ENCODE measurements at places on chromosomes 6 and 20.

GRCh38 chr20:34693414-34693813 is 10.7 kb upstream of the TP53INP2 start:
- no peak for DNase-seq

GRCh38 chr6:26454631-26455030 is 3.1 kb upstream of the BTN2A1 start:
- DNase-seq: no peak

DNA sequence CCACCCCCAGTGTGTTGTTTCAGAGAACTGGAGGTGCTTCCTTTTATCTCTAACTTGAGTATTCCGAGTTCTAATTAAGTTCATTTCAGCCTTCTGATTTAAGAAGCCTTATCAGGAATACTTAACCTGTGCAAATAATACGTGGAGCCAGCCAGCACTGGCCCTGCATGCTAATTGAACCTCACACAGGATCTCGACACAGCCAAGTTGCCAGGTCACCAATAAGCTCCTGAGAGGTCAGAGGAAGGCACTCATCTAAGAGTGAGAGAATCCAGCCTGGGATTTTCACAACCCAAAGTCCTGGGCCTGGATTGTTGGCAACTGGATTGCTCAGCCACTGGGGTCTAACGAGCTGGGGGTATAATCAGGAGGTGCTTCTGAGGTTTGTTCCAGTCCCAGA is 157.7 kb upstream of the LRFN2 start:
- DNase-seq: no peak

GRCh38 chr6:41626917-41627316 is 11.4 kb upstream of the MDFI start:
- no peak for DNase-seq

- DNase-seq: no peak
These were observed 6.0 kb downstream of the PPIL6 start for GRCh38 chr6:109434456-109434855.

- DNase-seq: no peak
These were observed 285.2 kb downstream of the UST start for GRCh38 chr6:149031859-149032598.

DNA sequence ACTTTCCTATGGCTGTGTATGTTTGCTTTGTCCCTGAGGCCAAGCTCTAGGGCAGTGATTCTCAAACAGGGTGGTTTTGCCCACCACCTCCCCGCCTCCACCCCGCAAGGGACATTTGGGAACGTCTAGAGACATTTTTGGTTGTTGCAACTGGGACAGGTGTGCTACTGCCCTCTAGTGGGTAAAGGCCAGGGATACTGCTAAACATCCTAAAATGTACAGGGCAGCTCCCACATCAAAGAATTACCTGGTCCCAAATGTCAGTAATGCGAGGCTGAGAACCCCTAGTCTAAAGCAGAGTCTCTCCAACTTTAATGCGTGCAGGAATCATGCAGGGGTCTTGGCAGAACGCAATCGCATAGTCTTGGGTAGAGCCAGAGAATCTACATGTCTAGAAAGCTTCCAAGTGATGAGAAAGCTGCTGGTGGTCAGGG is 5.1 kb downstream of the KCNS1 start:
- DNase-seq: no peak

DNA sequence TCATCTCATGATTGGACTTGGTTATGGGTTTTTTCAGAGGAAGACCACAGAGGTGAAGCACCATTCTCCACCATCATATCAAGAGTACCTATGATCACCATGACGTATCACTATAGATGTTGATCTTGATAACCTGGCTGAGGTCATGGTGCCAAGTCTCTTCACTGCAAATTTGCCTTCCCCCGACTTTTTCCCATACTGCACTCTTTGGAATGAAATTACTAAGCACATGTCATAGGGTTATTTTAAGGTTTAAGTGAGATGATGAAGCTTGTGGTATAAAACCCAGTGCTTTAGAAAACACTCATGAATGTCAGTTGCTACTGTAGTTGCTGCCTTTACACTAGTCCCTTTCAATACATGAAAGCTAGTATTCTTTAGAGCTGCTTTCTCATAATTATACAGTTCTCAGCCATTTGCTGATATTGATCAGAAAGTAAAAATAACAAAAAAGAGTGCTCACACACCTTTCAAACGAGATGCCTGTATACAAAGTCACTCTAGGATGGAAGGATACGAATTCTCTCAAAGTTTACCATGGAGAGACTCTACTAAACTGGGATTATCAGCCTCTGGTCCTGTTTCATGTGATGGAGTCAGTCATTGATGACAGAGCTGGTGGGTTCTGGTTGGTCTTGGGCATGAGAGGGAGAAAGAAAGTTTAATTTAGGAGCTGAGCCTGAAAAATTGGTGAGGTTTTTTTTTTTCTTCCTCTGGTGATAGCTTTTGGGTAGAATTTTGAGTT is 228.1 kb downstream of the PRL start:
- no peak for DNase-seq

GRCh38 chr6:30775104-30775503 is 30.8 kb upstream of the IER3 start:
- DNase-seq: no peak

DNA sequence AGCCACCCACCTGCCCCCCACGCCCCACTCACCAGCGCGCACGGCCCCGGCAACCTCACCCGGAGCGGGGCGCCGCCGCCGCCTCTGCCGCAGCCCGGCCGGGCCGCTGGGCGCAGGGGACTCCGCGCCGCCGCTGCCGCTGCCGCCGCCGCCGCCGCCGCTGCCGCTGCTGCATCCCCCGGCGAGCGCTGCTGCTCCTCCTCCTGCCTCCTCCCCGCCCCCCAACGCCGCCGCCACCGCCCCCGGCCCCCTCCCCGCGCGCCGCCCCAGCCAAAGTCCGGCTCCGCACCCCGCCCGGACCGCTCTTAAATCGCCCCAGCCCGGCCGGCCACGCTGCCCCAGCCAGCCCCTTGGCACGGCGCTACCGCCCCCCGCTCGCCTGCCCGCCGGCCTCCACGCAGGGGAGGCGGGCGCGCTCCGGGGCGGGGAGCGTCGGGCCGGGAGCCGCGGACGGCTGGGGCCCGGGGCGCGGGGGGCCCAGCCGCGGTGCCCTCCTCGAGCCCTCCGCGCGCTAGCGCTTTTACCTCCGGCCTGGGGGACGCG is at the start of gene SULF2:
Gene SULF2, minus strand, starts transcription at position 171 of the 543 bp plus-strand sequence. CDS start 28,118 bp downstream, outside the sequence.
- no peak for DNase-seq

DNA sequence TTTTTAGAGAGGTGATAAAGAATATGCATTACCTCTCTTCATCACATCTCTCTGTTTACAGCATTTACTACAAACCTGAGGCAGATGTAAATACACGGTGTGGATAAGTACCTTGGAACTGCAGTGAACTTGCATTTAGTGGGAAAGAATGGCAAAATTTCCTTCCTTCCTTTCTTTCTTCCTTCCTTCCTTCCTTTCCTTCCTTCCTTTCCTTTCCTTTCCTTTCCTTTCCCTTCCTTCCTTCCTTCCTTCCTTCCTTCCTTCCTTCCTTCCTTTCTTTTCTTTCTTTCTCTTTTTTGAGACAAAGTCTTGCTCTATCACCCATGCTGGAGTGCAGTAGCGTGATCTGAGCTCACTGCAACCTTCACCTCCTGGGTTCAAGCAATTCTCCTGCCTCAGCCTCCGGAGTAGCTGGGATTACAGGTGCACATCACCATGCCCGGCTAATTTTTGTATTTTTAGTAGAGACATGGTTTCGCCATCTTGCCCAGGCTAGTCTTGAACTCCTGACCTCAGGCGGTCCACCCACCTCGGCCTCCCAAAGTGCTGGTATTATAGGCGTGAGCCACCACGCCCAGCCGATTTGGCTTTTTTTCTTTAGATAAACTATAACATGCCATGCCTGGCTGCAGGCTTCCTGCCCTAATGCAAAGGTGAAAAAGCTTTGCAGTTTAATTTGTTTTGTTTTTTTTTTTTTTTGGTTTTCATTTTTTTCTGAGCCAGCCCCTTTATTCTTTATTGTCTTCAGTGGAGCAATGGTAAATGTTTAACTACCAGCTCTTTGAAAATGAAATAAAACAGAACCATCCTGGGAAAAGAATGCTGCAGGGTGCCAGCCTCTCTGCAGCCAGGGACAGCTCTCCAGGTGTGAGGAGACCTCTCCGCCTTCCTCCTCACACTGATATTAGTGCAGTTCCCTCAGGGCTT is 64.2 kb upstream of the NEDD9 start:
- DNase-seq: no peak

DNA sequence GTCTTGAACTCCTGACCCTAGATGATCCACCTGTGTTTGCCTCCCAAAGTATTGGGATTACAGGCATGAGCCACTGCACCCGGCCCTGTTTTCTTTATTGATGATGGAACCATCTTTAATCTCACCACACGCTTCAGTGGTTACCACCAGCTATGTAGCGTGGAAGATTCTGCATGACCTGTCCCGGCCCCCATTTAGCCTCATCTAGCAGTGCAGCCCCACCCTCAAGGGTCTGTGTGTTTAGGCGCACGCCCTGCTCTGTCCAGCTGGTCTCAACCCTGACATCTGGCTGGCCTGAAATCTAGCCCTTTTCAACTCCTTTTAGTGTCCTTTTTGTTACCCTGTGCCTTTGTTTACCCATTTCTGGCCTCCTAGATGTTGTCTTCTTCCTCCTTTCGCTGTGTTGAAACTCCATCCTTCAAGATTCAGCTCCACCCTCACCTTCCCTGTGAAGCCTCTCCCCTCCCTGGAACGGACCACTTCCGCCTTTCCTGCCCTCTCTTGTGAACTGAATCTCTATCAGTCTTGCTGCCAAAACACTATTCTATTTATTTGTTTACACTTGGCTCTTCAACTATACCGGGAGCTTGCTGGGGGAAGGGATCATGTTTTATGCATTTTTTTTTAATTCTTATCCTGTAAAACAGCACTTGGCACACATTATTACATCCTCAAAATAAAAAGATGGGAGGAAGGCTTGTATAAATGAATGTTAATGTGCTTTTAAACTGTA is 101.0 kb upstream of the MTHFD1L start:
- DNase-seq: no peak

GRCh38 chr6:125154118-125154760 is 666 bp downstream of the TPD52L1 start:
- no peak for DNase-seq

DNA sequence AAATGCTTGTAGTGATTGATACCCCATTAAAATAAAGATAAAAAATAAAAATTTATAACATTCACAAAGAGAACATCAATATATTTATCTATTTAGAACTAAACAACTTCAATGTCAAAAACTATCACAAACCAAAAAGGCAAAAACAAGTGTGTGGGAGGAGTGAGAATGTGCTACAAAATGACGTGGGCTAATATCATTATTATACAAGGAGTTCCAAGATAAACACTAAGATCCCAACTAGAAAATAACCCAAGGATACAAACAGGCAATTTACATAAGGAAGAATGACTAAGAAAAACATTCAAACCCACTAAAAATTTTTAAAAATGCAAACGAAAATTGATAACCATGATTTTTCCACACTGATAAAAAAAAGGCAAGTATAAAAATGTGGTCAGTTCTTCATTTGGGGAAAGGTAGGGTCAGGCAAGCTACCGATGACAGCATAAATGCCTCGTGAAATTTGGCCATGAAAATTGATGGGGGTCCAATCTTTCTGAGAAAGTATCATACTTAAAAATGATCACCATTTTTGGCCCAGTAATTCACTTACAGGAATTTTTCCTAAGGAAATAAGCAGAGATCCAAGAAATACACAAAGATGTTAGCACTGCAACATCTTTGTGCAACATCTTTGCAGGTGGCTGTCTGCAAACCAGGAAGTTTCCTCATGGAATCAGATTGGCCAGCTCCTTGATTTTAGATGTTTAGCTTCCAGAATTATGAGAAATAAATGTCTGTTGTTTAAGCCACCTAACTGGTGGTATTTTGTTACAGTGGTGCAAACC is 140.2 kb downstream of the TMEM200A start:
- no peak for DNase-seq

DNA sequence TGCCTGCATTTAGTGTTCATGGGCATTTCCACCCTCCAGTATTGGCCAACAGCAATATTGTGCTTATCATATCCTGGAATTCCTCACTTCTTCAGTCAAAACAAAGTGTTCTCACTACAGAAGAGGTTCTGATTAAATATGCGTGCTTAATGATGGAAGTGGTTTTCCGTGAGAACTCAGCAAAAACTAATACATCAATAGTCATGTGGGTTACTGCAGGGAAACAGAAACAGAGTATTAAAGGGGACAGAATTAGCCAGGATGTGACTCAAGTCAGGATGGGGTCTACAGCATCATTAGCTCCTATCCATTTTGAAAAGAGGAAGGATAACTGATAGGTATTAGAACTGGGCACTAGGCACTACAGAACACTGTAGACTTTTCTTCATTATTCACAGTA is 384.6 kb downstream of the CDKAL1 start:
- no peak for DNase-seq

GRCh38 chr20:32522776-32523612 is 62.1 kb downstream of the NOL4L start:
- no peak for DNase-seq

- no peak for DNase-seq
These were observed 44.6 kb upstream of the TBC1D7 start for GRCh38 chr6:13372688-13373487.

DNA sequence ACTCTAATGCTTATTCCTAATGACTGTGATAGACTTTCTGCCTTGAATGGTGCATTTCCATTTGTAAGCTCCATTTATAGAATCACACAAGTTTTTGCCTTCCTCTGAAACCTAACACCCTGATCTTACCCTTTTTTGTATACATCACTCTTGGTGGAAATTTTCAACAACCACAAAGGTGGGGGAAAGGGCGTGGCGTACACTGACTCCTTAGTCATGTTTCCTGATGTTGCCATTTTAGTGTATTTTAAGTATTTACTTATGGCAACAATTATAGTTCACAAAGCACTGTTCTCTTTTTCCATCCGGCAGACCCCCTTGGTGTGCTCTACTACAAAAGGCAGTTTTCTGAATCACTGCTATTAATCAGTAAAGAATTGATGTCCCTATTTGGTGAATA is 92.0 kb downstream of the ATXN1 start:
- peak; percentile 36 for DNase-seq

DNA sequence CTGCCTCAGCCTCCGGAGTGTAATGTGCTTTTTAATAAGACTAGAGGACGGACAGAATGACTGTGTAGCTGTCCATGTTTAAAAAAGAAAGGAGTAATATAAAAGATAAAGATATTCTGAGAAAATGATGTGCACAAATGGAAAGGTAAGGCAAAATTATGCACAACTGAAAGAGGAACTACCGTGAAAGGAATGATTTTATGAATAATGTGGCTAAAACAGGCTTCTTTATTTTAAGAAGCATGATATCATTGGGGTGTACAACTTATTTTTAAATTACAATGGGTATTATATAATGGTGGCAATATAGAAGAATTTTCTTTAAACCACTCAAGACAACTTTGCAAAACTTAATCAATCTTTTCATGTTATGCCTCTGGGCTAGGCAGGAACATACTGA is 78.1 kb downstream of the FIG4 start:
- no peak for DNase-seq

Data from stimulated activated CD4-positive, alpha-beta T cell treated with anti-CD3 and anti-CD28 coated beads, Interleukin-15, amount 100 ng/mL, for 1 hour (primary cell).